ENCODE measurements at places on chromosomes 2 and 18.

DNA sequence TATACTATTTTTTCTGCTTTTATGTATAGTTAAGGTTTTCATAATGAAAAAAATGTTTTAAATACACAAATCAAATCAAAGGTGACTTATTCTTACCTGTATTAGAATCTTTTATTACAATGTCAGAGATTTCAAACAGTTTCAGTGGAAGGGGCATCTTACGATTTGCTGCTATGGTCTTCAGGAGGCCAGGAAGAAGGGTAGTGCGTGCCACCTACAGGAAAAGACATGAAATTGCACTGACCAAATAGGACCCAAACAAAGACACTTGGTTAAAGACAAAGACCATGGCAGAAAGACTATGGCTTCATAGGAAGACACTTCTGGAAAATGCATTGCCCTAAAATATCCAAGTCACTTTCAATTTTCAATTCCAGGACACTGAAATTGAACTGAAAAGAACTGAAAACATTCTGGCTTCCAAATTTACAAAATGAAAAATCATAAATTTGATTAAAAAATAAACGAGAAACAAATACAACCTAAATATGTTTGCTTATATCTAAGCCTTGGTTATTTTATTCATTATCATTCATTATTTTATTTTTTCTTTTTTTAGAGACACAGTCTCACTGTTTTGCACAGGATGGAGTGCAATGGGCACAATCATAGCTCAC is 42.1 kb downstream of the FARSB start:
- peak; percentile 49 for DNase-seq

GRCh38 chr2:121955426-121955825 is 200.0 kb downstream of the TSN start:
- no peak for DNase-seq

GRCh38 chr2:102082571-102083392 is 59.8 kb upstream of the IL1R1 start:
- DNase-seq: peak; percentile 91

- no peak for DNase-seq
Measured at GRCh38 chr18:49031511-49032188, 80.9 kb upstream of the SMAD7 start.

- no peak for DNase-seq
Measured at GRCh38 chr18:57585421-57585820, 1.1 kb downstream of the FECH start.

GRCh38 chr2:209671020-209671680 is 100.5 kb upstream of the UNC80 start:
- no peak for DNase-seq

DNA sequence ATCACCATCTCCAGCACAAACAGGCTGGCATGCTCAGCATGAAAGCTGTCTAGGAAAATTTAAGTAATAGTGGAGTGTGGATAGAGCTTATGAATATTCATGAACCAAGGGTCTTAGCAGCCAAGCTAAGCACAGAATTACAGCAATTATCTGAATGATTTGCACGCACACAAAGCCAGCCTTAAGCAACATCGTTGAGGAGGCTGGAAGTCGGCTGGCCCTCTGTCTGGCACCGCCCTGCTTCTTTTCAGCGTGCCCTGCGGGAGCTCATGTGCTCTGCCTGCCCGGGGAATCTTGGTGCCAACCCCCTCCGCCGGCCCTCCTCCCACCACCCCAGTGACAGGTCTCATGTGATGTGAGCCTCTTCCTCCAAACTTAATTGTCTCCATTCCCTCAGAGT is 540.1 kb downstream of the CMPK2 start:
- DNase-seq: no peak

GRCh38 chr18:44870631-44871502 is 190.2 kb downstream of the SETBP1 start:
- no peak for DNase-seq

- no peak for DNase-seq
Measured at GRCh38 chr18:45715212-45715780, 8.7 kb upstream of the SLC14A1 start.

- DNase-seq: peak; percentile 83
Measured at GRCh38 chr2:12493031-12493513, 223.7 kb upstream of the TRIB2 start.

- peak; percentile 10 for DNase-seq
Measured at GRCh38 chr2:197311421-197312033, 947 bp upstream of the ANKRD44 start.

DNA sequence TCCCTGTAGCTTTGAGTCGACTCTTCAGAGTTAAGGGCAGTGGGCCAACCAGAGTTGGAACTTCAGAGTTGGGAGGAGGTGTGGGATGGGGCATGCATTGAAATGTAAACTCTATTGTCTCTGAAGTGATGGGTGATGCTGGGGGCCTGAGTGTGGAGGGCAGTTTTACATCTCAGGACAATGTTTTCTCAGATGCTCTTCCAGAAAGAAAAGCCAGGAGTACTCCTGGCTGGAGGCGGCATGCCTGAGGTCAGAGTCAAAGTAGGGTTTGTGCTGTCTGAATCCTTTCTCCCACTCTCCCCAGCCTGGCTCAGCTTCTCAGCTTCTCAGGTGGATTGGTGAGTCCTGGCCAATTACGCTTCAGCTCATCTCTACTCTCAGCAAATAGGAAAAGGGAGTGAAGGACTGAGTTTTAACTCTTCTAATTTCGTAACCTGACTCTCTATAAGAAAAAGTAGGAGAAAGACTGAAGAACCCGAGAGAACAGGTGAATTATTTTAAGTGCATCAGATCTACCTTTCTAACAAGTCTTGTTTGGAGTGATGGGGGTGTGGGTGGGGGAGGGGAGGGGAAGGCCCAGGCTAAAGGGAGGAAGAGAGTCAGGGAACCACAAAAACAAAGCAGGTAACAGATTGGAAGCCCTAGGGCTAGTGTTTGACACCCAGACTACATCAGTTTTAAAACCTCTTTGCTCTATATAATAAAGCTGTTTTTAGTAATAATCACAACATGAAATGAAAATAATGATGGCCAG is 107.5 kb upstream of the PELI1 start:
- no peak for DNase-seq

- DNase-seq: no peak
Measured at GRCh38 chr2:216985658-216986141, 125.8 kb upstream of the TNP1 start.

DNA sequence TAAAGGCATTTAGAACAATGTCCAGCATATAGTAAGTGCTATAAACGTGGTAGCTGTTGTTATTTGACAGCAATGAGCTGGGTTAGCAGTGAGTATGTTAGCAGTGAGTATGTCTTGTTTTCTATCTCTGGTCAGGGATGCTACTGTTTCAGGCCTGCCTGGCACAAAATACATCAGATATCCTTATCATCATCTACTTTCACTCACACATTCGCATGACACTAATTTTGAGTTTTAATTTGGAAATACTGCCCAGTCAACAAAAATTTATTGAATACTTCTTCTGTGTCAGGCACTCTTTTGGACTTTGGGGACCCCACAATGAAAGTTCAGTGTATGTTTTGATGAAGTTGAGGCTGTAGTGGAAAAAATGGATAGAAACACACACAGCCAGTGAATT is 401.6 kb downstream of the CLIP4 start:
- DNase-seq: no peak

- DNase-seq: no peak
Measured at GRCh38 chr2:20611844-20612356, 39.0 kb downstream of the HS1BP3 start.

DNA sequence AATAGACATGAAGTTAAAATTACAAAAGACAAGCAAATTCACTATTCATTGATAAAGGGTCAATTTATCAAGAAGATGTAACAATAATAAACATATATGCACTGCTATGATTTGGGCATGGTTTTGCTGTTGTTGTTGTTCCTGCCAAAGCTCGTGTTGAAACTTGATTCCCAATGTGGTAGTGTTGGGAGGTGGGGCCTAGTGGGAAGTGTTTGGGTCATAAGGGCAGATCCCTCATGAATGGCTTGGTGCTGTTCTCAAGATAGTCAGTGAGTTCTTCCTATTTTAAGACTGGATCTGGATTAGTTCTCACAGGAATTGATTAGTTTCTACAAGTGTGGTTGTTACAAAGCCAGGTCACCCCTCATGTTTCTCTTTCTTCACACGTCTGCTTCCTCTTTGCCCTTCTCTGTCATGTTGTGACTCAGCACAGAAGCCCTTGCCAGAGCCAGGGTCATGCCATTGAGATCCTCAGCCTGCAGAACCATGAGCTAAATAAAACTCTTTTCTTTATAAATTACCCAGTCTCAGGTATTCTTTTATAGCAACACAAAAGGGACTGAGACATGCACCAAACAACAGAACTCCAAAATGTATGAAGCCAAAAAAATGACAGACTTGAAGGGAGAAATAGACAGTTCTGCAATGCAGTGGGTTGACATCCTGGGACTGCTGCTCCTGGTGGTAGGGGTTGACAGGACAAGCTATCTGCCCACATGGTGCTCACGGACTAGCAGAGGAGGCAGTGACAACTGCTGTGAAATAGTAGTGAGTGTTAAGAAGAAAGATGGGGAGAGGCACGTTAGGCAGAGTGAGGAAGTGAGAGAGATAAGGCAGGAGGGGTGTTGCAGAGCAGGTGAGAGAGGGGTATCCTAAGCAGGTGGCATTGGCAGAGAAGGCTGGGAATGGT is 18.6 kb upstream of the SKA1 start:
- no peak for DNase-seq

All from fibroblast of skin of right biceps (primary cell).